ENCODE measurements at places on chromosomes 13 and 19. TPM values are rescaled to one million over a fixed set of nuclear protein-coding genes. Genes with fewer than 3 reads are reported as not detected.

The ZNF85 gene
- 4.6 TPM for total RNA-seq

The CALR3 gene
- total RNA-seq = not detected

The ZNF543 gene
- 7.8 TPM for total RNA-seq

- H3K27me3 ChIP-seq = no peaks in the 10 kb centered on the region
- peaks cover 6% of the 10 kb centered on the region for H3K4me1 ChIP-seq
- H3K27ac ChIP-seq = no peak overlapping the region
- H3K4me3 ChIP-seq = no peak overlapping the region
- H3K36me3 ChIP-seq = no peaks in the 10 kb centered on the region
These were observed 205.1 kb downstream of the DACH1 start for GRCh38 chr13:71661921-71662320.

GRCh38 chr13:110802260-110802659 lies 88.8 kb downstream of the ING1 start:
- H3K36me3 ChIP-seq = no peaks in the 10 kb centered on the region
- DNase-seq = no peak
- no peak overlapping the region for H3K4me3 ChIP-seq
- H3K27me3 ChIP-seq = no peaks in the 10 kb centered on the region
- H3K27ac ChIP-seq = no peak overlapping the region
- no peaks in the 10 kb centered on the region for H3K4me1 ChIP-seq

DNA sequence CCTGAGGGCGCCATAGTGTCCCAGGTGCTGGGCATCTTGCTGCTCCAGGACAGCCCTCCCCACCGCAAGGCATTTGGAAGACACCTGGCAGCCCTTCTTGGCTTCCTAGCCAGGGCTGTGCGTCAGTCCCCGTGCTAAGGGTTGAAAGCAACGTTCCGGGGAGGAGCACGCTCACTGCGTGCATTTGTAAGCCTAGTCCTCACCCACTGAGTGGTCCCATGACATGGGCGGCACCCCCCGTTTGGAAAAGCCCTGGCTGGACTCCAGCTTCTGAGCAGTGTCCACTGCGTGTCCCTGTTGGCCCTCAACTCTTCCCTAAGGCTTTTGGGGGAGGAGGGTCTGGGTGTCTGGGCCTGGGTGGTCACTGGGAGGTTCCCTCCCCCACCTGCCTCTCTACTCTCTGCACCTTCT lies 76.3 kb upstream of the GPR183 start:
- no peaks in the 10 kb centered on the region for H3K4me1 ChIP-seq
- no peak for DNase-seq
- H3K4me3 ChIP-seq = no peak overlapping the region
- no peaks in the 10 kb centered on the region for H3K27me3 ChIP-seq
- no peak overlapping the region for H3K27ac ChIP-seq

GRCh38 chr13:45538382-45538781 lies 73.6 kb downstream of the COG3 start:
- DNase-seq = no peak
- H3K4me1 ChIP-seq = no peaks in the 10 kb centered on the region
- peaks cover 13% of the 10 kb centered on the region for H3K36me3 ChIP-seq
- H3K27me3 ChIP-seq = no peaks in the 10 kb centered on the region
- no peak overlapping the region for H3K27ac ChIP-seq

Data from sigmoid colon (tissue), 7 donors.